ENCODE measurements at places on chromosomes 2 and 18.

GRCh38 chr2:236610991-236611821, 41.6 kb downstream of the ACKR3 start:
- no peak for DNase-seq

DNA sequence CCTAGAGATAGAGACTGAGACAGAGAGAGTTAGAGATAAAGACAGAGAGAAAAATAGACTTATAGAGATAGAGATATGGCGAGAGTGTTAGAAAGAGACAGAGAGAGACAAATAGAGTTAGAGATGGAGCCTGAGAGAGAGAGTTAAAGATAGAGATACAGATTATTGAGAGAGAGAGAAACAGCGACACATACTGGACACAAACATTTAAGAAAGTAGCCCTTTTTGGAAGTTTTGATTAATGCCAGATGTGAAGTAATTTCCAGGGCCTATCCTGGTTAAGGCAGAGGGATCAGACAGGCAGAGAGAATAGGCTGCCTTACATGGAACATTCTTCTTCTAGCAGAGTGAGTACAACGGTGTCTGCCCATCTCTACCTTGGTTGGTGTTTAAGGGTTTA, 311.6 kb upstream of the CDH7 start:
- DNase-seq = no peak

GRCh38 chr2:156653675-156654074, 217.5 kb downstream of the GPD2 start:
- DNase-seq = no peak

DNA sequence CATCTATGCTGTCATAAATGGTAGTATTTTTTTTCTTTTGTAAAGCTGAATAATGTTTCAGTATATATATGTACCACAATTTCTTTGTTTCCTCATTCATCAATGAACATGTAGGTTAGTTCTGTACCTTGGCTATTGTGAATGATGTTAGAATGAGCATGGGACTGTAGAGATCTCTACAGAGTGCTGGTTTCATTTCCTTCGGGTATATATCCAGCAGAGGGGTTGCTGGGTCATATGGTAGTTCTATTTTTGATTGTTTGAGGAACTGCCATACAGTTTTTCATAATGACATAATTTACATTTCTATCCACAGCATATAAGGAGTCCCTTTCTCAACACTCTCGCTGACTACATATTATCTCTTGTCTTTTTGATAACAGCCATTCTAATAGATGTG, 243.5 kb downstream of the CDH7 start:
- DNase-seq = no peak

GRCh38 chr2:191907545-191907944, 60.7 kb upstream of the CAVIN2 start:
- no peak for DNase-seq

GRCh38 chr18:4146797-4147196, 308.3 kb downstream of the DLGAP1 start:
- DNase-seq = no peak

GRCh38 chr2:50556934-50557575, 474.9 kb downstream of the NRXN1 start:
- no peak for DNase-seq

- no peak for DNase-seq
These were observed 85.2 kb upstream of the HNMT start for GRCh38 chr2:137879121-137879520.

GRCh38 chr2:22683914-22684313, 701.1 kb upstream of the KLHL29 start:
- DNase-seq = no peak

DNA sequence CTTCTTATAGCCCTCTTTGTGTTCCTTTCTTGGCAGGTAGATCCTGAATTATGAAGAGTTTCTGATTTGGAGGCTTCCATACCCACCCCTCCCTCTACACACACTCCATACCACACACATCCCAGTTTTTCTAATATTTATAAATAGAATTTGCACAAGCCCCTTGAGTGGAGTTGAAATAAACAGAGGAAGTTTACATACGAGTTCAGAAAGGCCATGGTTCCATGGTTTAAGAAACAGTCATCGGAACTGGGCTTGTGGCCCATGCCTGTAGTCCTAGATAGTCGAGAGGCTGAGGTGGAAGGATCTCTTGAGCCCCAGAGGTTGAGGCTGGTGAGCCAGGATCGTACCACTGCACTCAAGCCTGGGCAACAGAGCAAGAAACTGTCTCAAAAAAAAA, 62.7 kb upstream of the TANC1 start:
- DNase-seq = no peak

DNA sequence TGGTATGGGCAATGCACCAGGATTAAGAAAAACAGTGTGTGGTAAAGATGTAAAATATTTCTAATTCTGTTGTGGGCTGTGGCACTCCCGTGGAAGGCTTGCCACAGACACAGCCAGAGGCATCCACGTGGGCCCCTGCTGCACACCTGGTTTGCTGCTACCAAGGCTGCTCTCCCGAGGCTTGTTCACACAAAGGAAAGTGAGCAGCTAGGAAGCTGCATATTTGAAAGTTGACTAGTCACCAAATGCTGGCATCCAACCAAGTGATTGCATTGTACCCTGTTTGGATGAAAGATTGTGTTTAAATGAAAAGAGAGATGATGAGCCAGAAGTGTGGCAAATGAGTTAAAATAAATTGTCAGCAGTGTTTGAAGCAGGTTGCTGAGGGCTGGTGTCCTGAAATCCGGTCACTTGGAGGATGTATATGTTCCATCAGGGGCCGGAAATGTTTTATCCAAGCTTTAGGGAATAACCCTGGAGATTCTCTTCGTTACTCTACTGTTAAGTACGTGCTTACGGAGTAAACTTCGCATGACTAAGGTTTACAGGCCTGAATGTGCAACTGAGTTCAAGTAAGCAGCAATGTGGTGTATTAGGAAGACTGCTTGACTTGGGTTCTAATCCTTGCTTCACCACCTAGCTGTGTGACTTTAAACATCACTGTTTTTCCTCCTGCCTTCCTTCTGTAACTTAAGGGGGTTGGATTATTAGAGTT, 86.1 kb downstream of the MSH2 start:
- no peak for DNase-seq

DNA sequence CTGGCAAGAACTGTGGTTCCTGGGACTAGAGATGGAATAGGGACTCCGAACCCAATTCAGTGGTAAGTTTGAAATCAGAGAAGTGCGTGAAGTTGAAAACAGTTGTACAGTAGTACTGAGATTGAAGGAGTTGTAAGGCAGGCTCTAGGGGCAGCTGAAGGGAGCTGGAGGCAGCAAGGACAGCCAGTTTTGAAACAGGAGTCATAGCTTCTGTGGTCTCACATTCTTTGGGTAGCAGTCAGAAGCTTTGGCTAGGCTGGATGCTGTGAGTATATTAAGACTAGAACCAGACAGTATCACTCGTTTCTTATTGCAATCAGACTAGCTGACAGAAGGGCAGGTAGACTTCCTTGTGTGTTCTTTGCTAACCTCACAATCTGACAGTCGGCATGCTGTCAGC, 64.5 kb upstream of the ADAM23 start:
- DNase-seq = no peak

GRCh38 chr2:174678395-174678794, 80.8 kb upstream of the WIPF1 start:
- no peak for DNase-seq

GRCh38 chr2:24334245-24334633, 26.1 kb downstream of the ITSN2 start:
- no peak for DNase-seq

GRCh38 chr2:85756195-85756594, 2.4 kb downstream of the ATOH8 start:
- DNase-seq = no peak

DNA sequence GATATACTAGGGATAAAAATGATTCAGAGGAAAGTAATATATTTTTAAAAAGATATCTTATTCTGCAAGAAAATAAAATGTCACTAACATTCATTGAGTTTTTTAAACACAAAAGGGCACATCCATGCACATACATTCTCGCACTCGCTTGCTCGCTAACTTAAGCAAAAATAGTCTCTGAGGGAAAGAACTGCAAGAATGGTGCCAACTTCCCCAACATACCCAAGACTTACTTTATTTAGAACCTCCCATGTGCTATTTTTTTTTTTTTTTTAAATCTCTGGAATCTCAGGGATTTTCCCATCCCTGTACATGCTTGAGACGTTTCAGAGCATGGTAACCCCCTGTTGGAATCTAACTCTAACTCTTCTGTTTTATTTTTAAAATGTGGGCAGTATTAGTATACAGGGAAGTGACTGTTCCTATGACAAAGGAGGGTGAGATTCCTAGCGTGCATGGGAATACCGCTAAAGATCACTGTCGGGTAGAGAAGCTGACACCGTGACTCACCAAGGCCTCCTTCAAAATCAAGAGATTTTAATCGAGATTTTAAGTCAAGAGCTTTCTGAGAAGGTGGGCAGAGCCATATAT, 187.9 kb upstream of the ZEB2 start:
- no peak for DNase-seq

- no peak for DNase-seq
These were observed 32.9 kb upstream of the POMC start for GRCh38 chr2:25201265-25201664.

- no peak for DNase-seq
These were observed 228.6 kb downstream of the SATB2 start for GRCh38 chr2:199228887-199229819.

- DNase-seq = no peak
These were observed 9.4 kb upstream of the IL1RL1 start for GRCh38 chr2:102301867-102302362.

GRCh38 chr18:24112874-24113615, 25.8 kb upstream of the CABYR start:
- no peak for DNase-seq

DNA sequence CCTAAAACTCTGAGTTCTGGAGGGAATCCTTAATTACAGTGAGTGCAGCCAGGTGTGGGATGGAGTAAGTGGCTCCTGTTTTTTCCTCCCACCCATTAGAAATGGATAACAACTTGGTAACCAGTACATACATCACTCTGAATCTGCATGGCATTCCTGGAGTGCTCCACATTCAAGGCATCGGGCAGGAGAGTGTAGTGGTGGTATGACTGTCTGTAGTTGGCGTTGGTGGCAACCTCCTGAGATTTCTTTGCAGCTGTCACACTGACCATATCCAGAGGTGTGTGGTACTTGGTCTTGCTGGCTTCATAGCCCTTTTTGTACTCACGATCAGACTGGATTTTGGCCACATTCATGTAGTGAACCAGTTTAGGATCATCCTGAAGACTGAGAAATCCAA, 68.3 kb downstream of the NEB start:
- no peak for DNase-seq

DNA sequence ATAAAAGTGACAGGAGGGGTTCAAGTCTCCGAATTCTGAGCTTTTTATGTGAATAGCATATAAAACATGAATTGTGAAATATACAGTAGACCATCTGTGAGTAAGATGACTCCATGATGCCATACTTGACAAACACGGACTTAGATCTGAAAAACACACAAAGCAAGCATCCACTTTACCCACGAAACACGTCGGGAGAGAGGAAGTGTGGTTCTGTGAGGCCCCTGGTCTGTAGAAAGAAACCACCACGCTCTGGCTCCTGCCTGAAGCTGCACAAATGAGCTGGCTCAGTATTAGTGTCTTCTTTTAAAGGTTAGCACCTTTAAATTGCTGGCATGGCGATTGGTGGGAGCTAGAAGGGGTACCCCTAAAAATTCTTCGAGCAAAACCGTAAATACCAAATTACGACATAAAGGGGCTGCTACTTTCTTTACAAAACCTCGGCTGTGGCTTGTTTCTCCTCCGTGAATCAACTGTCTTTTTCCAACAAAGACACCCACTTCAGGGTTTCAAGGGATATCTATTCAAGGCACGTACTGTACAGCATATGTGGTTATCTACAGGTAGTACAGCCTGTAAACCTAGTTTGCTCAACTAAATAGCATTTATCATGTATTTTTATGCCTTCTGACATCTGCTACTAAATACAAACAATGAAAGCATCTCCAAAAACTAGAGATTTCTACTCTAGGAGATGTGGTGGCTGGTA, 70.9 kb downstream of the AFF3 start:
- DNase-seq = no peak

DNA sequence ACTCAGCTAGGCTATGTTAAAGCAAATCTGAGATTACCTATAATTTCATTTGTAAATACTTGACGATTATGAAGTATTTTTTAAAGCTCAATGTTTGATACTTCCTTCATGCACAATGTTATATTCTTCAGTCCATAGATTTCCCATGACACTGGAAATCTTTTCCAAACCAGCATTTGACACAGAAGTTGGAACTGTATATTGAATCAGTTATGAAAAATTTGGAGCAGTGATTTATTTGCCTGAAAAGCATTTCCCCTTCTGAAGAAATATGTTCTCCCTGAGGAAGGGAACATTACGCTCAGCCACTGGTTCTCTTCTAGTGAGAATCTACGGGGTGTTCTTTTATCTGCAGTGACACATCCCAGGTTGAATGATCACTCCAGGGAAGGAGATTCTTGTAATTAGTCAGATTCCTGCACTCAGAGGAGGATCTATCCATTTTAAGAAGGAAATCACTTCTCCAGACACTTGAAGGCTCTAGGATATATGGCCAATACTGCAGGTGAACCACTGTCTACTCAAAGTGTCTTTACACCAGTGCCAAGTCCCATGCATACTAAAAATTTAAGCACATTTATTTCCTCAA, 64.7 kb downstream of the HNRNPLL start:
- no peak for DNase-seq

GRCh38 chr2:201532686-201533304, 81.3 kb downstream of the STRADB start:
- DNase-seq = no peak

- DNase-seq = no peak
These were observed 115.1 kb downstream of the CYP26B1 start for GRCh38 chr2:72032481-72033041.

DNA sequence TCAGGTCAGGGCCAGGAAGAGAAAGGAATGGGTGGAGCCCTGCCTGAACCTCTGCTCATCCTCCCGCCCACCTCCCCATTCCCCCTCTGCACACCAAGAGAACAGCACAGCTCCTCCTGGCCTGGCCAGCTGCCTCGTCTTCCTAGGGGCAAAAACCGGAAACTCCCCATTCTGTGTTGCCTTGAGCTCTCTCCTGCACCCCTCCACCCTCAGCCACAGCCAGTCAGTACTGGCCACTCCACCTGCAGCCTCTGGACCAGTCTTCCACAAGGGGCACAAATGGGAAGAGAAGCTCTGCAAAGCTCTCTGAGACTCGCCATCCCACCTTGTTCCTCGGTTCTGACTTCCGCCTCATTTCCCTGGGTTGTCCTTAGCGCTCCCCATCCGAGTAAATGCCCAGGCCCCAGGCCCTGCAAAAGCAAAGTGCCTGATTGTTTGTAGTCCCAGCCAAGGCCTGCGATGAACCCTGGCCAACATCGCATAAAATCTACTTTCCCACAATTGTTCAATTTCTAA, 39.3 kb upstream of the SLC35G4 start:
- DNase-seq = no peak

GRCh38 chr2:131349021-131349420, 14.9 kb downstream of the RAB6D start:
- no peak for DNase-seq

DNA sequence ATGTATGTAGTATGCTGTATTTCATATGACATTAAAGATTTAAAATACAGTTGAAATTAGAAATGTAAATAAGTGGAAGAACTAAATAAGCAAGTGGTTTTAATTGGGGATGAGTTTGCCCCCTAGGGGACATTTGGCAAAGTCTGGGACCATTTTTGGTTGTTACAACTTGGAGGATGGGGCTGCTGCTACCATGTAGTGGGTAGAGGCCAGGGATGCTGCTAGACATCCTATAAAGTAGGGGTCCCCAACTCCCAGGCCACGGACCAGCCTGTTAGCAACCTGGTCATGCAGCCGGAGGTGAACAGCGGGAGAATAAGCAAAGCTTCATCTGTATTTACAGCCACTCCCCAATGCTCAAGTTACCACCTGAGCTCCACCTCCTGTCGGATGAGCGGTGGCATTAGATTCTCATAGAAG, 27.9 kb upstream of the ASNSD1 start:
- no peak for DNase-seq

GRCh38 chr2:177772529-177772928, 300.0 kb downstream of the PDE11A start:
- DNase-seq = no peak
